BJ (cell line): ENCODE measurements at places on chromosomes 6 and 20.
A peak's percentile ranks its signal among the peaks of the same experiment; 100 is the strongest.

GRCh38 chr6:3117912-3118352 is 579 bp upstream of the BPHL start:
- no peak for DNase-seq

DNA sequence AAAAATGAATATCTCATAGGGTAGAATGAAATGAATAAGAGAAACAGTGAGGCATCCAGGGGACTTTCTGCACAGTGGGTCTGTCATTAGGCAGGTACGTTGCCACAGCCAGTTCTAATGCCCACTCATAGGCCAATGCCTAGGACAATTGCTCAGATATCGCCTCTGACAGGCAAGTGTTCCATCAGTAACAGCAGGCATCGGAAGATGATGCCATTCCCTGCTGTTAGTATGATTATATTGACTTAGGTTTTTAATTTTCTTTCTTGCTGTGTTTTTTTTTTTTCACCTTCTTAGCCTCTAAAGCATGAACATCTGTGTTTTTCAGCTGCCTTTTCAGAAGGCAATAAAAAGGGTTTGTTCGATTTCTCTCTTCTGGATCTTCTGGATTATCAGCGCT is 90.7 kb downstream of the PRL start:
- DNase-seq, result no peak

GRCh38 chr6:137415127-137415833 is 78.9 kb downstream of the OLIG3 start:
- peak; percentile 8 for DNase-seq

DNA sequence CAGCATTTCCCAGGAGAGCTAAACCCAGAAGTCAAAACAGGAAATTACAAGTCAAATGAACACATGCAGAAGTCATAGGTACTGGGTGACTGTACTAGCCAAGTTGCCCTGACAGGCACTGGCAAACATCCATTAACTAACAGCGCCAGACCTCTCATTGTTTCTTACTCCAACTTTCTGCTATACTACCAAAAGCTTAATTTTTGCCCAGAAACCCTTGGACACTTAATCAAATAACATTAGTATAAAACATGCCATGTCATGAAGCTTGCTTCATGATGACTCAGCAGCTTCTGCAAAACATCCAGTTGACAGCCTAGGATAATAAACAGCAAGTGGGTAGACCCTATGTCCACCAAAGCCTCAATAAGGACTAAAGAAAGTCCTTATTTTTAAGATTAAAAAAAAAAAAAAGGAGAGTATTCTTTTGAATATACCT is 3.5 kb downstream of the NUP153 start:
- DNase-seq, result no peak

DNA sequence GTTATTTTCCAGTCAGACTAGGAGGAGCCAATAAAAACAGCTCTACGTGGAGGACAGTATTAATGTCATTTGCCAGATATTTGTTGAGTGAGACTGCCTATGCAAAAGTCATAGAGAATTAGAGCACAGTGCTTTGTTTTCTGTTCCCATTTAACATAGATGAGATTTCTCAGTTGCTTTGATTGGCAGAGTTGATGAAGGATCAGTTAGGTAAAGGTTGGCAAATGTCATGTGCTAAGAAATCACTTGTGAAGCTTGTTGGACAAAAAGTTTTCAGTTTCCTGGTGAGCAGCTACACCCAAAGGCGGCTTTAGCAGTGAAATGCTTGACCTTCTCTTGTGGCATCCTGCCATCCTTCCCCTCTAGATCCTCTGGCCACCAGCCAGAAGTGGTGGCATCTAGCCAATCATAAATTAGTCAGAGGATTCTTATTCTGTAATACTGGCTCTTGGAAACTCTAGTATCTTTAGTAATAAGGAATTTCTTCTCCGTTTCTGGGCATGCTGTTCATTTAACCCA is 37.0 kb downstream of the BCKDHB start:
- peak; percentile 46 for DNase-seq

DNA sequence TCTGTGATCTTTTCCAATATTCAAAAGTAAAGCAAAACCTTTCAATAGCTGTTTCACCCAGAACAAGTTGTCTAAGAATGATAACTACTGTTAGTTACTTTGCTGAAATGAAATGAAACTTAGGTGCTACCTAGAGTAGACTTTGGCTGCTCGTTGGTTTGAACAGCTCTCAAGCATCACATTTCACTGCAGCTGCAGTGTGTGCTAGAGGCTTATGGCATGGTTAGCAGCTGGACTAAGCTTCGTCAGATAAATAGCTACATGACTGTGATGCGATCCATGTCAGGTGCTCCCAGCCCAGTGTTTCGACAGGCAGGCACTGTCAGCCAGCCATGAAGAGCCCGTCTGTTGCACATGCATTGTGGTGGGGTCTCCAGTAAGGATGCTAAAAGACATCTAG is 201.1 kb downstream of the TFAP2B start:
- no peak for DNase-seq

DNA sequence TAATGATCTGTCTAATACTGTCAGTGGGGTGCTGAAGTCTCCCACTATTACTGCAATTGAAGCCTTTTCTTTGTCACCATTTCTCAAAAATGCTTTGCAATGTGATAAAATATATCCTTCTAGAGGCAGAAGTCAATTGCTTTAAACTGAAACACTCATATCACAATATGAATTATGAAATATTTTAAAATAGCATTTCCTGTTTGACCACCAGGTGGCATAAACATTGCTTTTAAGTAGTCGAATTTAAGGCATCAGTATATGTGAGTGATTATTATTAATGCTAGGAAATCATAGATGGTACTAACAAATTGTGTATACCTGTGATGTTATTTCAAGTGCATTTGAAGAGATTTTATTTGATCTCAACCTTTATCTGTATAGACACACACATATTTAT is 87.5 kb downstream of the MEI4 start:
- no peak for DNase-seq

- DNase-seq, result no peak
Observed at GRCh38 chr6:145047891-145048290, 687.4 kb downstream of the EPM2A start.

- no peak for DNase-seq
Observed at GRCh38 chr20:32364554-32365208, 6.5 kb downstream of the ASXL1 start.

DNA sequence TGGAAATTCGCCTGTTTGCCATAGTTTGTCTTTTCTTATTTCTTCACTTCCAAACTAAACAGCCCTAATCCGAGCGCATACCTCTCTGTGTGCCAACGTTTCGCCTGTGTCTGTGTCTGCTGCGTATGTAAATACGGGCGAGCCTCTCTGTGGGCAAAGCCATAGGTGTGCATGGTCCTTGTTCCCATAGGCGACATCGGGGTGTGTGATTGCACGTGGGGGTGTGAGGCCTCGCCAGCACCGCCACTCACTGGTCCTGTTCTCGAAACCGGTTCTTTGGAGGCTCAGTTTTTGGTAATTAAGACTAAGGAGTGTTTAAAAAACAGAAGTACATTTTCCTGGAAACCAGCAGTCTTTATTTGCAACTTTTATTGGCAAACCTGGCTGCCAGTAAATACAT is 6.0 kb upstream of the FOXC1 start:
- DNase-seq, result no peak

DNA sequence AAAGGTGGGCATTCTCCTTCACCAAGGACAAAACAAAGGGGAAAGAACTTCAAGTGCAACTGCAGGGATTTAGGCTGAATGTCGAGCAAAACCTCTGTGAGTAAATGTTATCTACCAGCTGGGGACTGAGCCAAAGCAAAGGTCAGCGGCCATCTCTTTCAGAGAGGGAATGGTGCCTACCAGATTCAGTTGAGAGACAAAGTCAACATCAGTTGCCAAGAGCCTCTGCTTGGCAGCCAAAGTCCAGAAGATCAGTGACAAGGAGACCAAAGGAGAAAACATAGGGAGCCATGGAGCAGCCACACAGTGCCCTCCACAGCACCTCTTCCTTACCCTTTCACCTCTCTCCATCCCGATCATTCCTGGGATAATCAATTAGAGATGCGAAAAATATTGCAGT is 472.5 kb downstream of the KIF16B start:
- no peak for DNase-seq

GRCh38 chr6:41269166-41269565 is 17.3 kb downstream of the TREM1 start:
- DNase-seq, result no peak

- no peak for DNase-seq
Observed at GRCh38 chr20:3100480-3100879, 16.0 kb upstream of the AVP start.

GRCh38 chr6:54802775-54803634 is 43.6 kb upstream of the FAM83B start:
- DNase-seq, result no peak

DNA sequence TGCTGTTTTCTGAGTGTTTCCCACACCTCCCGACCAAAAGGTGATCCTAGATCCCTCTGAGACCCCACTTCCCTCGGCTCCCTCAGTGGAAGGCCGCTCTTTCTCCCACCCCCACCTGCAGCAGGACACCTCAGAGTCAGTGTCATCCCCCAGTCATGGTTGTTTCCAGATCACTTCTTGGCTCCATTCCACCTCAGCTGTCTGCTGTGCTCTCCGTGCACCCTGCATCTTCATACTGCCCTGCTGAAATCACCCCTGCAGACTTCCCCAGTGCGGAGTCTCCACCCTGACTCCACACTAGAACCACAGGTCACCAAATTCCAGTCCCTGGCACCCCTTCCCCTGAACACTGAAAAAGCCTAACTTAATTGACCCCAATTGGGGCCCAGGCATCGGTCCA is 255.1 kb upstream of the CDYL start:
- DNase-seq, result no peak

GRCh38 chr6:118680452-118681095 is 29.2 kb upstream of the CEP85L start:
- DNase-seq, result no peak

GRCh38 chr20:63537525-63538203 is 488 bp upstream of the PTK6 start:
- peak; percentile 47 for DNase-seq

- no peak for DNase-seq
Observed at GRCh38 chr20:52142757-52143156, 48.8 kb downstream of the ZFP64 start.

GRCh38 chr20:21063276-21063675 is 42.9 kb downstream of the LINC00237 start:
- DNase-seq, result no peak

DNA sequence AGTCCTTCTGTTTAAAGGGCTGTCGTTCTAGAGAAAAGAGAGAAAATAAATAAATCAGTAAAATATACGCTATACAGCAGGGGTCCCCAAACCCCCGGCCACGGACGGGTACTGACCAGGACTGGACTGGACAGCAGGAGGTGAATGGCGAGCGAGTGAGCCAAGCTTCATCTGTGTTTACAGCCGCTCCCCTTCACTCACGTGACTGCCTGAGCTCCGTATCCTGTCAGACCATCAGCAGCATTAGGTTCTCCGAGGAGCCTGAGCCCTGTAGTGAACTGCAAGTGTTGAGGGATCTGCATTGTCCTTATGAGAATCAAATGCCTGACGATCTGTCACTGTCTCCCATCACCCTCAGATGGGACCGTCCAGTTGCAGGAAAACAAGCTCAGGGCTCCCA is 76.5 kb downstream of the ZNF217 start:
- DNase-seq, result no peak

- no peak for DNase-seq
Observed at GRCh38 chr6:33634161-33634727, 13.1 kb downstream of the ITPR3 start.

DNA sequence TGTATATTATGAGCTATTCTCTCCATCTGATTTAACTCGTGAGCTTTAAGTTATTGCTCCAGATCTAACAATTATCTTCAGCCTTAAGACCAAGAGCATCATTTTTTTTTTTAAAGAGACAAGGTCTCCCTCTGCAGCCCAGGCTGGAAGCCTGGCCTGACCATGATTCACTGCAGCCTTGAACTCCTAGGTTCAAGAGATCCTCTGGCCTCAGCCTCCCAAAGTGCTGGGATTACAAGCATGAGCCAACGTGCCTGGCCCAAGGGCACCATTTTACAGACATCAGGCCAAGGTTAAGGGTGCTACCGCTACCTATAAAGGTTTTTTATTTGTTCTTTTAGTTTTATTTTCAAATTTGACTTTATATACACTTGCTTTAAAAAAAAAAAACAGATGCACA is 2.3 kb downstream of the SUPT3H start:
- DNase-seq, result no peak

GRCh38 chr20:41697861-41698559 is 79.8 kb upstream of the CHD6 start:
- no peak for DNase-seq

- no peak for DNase-seq
Observed at GRCh38 chr6:104312851-104313250, 546.9 kb downstream of the HACE1 start.

DNA sequence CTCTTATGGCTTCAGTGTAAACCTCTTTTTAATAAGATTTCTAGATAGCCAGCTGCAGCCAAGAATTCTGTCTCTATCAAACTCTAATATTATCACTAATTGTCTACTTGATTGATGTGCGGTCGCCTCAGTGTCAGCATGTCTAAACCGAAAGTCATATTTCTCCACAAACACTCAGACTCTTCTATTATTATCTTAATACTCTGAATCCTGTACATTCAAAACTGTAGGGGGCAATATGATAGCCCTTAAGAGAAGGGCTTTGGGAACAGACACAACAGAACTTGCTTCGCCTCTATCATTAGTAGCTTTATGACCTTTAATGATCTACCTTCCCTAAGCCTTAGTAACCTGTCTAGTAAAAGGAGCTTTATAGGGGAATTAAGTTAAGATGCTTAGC is 379.7 kb upstream of the PTCHD4 start:
- DNase-seq, result no peak

GRCh38 chr6:114301596-114302219 is 41.1 kb downstream of the HS3ST5 start:
- DNase-seq, result no peak

GRCh38 chr20:17571153-17571527 is 1.3 kb downstream of the DSTN start:
- no peak for DNase-seq

GRCh38 chr6:90860822-90861601 is 274.1 kb upstream of the MAP3K7 start:
- no peak for DNase-seq

- no peak for DNase-seq
Observed at GRCh38 chr20:49694450-49695071, 19.1 kb downstream of the B4GALT5 start.

GRCh38 chr6:66326228-66326627 is 619.2 kb upstream of the EYS start:
- DNase-seq, result no peak
